Renal cortex interstitium (tissue), 15 donors: ENCODE measurements at places on chromosomes 12 and 14. TPM values are rescaled to one million over a fixed set of nuclear protein-coding genes. Genes with fewer than 3 reads are reported as not detected.

GRCh38 chr12:42669553-42669952 is 80.0 kb upstream of the PRICKLE1 start:
- DNase-seq = no peak

GRCh38 chr12:53213348-53213747 is 6.3 kb upstream of the ITGB7 start:
- no peak for DNase-seq

GRCh38 chr12:56601503-56601902 is 28.6 kb downstream of the BAZ2A start:
- DNase-seq = no peak

Gene SYT1
- 21.3 TPM for polyA plus RNA-seq
